Stimulated activated CD8-positive, alpha-beta memory T cell treated with anti-CD3 and anti-CD28 coated beads, Interleukin-4, amount 100 ng/mL, for 24 hours (primary cell): ENCODE measurements at places on chromosomes 7 and 10.

DNA sequence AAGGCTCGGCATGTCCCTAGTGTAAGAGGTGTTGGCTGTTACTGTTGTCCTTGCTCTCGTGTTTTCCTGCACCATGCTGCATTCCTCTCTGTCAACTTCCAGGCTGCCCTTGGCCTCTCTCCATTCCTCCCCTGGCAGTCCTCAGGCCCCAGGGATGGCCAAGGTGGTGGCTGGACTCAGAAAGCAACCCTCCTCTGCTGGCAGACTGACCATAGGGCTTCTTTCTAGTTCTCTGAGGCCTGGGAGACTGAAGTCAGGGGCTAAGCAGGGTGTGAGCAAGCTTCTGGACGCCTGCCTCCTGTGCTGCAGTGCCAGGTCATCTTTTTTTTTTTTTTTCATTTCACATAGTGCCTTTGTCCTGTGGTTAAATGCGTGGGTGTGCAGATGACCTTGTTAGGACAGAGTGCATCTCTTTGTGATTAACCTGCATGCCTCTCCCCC lies 72.0 kb downstream of the GOLGA7B start:
- DNase-seq, result no peak

DNA sequence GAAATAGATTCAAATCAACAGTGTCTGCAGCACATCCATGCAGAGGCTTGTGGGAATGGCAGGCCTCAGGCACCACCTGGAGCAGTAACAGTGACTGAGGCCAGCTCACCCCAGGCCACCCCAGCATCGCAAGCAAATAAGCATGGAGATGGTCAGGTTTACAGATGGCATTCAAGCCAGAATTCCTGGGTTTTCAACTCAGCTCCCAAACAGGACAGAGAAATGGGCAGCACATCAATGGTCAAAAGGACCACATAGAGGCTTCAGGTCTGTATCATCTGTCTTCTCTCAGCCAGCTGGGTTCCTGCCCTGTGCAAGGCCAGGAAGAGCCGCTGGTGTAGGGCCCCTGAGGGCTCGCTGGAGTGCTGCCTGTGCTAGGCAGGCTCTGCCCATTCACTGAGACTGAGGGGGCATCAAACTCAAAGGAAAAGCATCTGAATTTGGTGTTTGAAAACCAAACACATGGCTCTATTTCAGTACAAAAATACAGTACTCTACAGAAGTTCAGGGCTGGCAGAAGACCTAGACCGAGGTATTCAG lies 112.5 kb downstream of the KMT2E start:
- no peak for DNase-seq

GRCh38 chr7:108108131-108108530 lies 22.0 kb downstream of the LAMB4 start:
- no peak for DNase-seq

DNA sequence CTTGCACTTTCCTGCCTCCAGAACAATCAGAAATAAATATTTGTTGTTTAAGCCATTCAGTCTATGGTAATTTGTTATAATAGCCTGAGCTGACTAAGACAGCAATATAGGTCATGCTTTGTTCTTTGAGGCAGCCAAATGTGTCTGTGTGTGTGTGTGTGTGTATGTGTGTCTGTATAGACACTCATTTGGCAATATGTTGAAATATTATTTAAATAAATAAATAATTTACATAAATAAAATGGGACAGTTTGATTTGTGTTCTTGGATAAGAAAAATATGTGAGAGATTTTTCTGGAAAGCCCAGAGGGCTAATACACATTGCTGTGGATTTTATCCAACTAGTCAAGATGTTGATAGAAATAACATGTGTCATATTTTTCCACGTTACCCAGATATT lies 140.2 kb downstream of the PTN start:
- DNase-seq, result no peak
